CD4-positive, alpha-beta T cell treated with Interleukin-15 for 4 hours (primary cell): ENCODE measurements at places on chromosomes 1 and 21.

DNA sequence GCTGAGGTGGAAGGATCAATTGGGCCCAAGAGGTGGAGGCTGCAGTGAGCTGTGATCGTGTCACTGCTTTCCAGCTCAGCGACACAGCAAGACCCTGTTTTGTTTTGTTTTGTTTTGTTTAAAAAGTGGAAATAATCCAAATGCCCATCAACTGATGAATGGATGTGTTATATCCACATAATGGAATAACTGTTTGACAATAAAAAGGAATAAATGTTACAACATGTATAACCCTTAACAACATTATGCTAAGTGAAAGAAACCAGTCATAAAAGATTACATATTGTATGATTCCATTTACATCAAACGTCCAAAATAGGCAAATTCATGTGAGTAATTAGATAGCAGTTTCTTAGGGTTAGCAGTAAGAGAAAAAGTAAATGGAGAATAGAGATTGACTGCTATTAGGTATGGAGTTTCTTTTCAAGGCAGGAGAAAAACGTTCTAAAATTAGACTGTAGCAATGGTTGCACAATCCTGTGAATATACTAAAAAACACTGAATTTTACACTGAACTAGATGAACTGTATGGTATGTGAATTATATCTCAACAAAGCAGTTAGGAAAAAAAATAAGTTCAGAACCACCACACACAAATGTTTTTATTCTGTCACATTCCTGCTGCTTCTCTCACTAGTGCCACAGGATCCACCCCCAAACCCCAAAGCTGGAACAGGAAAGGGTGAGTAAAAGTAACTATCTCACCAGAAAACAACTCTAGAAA is 15.7 kb downstream of the FOXJ3 start:
- peak; percentile 16 for DNase-seq

DNA sequence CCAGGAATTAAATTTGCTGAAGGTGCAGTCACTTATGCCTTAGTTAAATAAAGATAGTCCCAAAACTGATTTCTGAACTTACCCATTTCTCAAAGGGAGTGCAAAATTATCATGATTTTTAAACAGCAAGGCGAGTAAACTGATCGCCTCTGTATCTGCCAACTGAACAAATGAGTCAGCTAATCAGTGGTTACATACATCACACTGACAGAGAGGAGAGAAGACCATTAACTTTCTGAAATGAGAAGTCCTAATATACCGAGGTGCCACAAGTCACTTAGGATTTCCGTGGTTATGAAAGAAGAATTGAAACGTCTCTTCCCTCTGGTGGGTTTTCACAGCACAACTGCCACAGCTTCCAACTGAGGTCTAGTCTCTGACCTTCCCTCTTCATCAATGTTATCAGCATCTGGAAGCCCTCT is 400.7 kb downstream of the SMYD3 start:
- no peak for DNase-seq

DNA sequence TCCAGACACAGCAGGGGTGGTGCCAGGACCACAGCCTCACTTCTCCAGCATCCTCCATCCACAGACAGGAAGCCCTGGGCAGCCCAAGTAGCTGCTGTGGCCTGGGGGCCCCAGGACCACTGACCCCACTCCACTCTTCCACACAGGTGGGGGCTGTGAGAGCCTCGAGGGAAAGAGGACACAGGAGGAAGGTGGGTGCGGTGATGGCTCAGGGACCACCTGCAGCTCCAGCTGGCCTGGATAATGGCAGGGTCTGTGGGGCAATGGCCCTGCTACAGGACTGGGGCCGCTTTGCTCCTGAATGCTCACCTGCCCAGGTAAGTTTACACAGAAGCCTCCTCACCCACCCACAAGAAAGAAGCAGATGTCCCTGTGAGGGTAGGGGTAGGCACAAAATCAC is 18.3 kb upstream of the PRSS38 start:
- DNase-seq = no peak

DNA sequence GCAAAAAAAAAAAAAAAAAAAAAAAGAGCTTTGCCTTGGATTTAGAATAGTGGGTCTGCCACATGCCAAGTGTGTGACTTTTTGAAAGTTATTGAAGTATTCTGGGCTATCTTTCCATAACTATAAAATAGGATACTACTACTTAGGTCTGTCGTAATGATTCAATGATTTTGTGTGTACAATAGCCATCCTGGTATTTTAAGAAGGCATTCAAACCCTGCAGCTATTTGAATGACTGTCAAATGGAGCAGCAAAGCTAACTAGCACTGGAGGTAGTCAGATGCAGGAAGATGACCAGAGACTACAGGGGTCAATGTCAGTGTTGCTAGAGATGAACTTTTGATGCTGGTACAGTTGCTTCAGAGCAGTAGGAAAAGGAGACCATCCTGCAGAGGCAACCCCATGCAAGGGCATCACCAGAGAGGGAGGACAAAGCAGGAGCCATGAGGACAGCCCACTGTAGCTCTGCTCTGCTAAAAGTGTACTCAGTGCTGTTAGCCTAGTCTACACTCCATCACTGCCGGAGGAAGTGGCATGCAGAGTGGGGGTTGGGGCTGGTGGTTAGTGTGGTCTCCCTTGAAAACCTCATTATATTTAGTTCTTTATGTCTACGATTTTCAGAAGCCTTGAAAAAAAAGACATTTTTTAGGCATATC is 29.0 kb downstream of the DUSP10 start:
- peak; percentile 80 for DNase-seq

DNA sequence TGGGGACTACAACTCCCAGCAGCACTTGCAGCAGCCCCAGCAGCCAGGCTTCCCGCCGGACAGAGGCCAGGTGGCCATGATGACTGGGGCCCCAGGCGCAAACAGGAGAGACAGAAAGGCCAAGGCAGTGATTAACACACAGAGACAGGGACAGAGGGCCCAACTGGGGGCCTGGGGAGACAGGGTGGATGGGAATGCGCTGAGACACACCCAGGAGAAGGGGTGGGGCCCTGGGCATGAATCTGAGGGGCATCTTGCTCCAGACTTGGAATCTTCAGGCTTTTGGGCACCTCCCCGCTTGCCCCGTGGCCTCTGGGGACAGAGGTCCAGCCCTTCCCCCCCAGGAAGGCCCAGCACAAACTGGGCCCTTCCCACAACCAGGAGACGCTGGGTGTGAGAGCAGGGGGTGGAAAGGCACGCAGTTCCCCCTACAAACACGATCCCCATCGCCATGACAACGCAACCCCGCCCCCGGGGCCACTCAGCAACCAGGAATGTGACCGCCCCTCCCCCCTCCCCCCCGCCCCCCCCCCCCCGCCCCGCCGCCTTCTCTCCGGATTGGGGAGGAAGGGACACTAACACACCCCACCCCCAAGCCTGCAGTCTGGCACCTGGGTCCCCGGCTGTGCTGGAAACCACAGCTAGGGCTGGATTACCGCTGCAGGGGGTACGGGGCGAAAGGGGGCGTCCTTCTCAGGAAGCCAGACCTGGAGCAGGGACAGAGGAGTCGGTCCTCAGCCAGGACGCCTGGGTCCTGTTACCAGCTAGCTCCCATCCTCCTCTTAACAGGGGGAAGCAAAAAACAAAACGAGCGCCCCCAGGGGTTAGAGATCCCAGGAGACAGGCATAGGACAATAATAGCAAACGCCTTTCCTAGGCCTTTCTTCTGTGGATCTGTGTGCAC is 4.5 kb downstream of the HDGF start:
- DNase-seq = peak; percentile 88

DNA sequence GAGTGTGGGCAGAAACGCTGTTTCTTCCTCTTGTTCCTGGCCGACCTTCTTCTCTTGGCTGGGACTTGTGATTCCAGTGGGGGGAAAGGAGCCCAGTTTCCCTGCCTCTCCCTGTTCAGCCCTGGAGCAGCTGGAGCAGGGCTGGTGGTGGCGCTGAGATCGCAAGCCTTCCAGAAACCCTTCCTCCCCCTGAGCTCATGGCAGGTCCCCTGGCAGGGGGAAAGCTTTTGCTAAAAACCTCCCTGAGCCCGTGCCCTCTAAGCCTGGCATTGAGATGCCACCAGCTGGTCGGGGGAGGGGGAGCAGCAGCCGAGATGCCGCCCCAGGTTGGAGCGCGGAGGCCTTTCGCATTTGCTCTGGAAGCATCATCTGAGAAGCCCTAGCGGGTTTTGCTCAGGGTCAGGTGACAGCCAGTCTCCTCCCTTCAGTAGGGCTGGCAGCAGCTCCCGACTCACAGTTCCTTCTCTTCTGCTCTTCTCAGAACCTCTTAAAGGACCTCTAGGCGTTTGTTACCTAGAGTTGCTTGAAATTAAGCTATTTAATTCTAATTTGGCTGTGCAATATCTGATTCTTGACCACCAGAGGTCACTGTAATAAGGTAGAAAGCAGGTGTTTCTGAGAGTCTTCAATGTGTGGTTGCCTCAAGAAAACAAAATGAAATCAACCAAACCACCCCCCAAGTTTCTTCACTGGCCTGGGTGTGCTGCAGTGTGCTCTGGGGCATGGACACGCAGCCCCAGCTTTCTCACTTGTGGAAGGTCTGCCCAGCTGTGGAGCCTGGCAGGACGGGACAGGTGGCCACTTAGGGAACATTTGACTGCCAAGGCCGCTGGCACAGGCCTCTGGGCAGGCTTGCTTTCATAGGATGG is 257.3 kb downstream of the CAMTA1 start:
- no peak for DNase-seq

DNA sequence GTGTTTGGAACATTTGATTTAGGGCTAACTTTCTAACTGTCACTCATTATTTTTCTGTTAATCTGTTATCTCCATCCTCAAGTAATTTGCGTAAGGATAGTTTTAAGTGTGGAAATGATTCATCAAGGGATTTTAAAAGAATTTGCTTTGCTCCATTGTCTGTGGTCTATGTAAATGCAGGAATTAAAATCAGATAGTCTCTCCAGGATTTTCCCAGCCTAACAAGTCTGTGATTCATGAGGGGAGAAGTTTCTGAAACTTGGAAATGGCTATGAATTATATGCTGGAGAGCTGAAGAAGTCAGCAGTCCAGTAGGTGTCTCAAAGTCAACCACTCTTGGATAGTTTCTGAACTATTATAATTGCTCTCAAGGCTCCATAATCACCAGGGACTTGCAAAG is 264.5 kb downstream of the MRPL39 start:
- no peak for DNase-seq

GRCh38 chr1:2213576-2214505 is 14.3 kb upstream of the SKI start:
- DNase-seq = no peak

DNA sequence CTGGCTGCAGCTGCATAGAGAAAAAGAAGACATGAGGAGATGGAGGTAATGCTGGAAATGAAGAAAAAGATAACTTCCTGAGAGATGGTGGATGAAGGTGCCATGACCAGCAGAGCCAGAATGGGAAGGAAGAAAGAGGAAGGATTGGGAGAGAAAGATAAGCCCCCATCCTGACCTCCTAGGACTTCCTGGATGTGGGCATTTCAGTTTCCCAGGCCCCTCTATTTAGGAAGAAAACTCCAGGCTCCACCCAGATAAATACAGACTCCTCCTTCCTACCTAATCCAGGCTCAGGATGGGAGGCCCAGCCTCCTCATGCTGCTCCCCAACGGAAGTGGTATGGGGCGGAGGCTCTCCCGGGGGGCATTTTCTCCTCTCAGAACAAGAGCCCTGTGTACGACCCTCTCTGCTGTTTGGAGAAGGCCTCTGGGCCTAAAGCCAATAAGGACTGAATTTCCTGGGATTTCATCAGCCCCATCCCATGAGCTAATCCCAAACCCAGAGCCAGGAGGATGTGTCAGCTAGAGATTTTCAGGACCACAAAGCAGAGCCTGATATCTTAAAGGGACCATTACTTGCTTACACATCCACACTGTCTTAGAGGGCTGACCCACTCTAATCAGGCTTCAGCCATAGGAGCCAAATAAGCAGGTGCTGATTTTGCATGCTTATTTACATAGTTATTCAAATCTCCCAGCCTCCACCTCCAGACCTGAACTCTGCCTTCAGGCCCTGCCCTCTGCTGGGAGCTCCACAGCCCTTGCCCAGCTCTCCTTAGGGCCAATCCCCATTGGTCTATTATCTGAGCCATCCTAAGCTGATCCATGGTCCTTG is 5.1 kb upstream of the ARHGEF2 start:
- DNase-seq = no peak

GRCh38 chr1:2352897-2353550 is 38.3 kb downstream of the MORN1 start:
- DNase-seq = no peak

- DNase-seq = no peak
Measured at GRCh38 chr1:113197719-113198330, 124.8 kb downstream of the LRIG2 start.

DNA sequence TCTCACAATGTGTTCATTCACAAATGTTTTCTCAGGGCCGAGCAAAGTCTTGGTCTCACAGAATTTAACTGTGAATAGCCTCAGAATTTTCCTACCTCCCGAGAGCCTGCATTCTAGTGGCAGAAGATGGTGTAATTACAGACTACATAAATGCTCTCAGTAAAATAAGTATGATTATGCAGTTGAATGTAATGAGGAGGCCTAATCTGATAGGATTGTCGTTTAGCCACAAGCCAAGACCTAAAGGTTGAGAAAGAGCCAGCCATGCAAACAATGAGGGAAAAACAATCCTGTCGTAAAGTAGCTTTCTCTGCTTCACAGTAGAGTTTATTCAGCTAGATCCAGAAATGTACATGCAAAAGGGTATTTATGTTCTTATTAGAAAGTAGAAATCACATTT is 607.8 kb upstream of the B3GALT2 start:
- no peak for DNase-seq

DNA sequence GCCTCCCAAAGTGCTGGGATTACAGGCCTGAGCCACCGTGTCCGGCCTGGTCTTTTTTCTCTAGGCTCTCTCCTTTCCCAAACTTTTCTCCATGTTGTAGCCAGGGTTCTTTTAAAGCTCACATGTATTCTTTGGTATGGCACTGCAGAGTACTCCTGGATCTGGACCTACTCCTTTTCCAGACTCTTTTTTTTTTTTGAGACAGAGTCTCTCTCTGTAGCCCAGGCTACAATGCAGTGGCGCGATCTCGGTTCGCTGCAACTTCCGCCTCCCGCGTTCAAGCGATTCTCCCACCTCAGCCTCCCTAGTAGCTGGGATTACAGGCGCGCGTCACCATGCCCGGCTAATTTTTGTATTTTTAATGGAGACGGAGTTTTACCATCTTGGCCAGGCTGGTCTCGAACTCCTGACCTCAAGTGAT is 602 bp upstream of the MED18 start:
- no peak for DNase-seq

- DNase-seq = no peak
Measured at GRCh38 chr1:226893936-226894335, 23.5 kb downstream of the PSEN2 start.
